AG20443 (cell line): ENCODE measurements at places on chromosomes 3 and 15.
A peak's percentile ranks its signal among the peaks of the same experiment; 100 is the strongest.

DNA sequence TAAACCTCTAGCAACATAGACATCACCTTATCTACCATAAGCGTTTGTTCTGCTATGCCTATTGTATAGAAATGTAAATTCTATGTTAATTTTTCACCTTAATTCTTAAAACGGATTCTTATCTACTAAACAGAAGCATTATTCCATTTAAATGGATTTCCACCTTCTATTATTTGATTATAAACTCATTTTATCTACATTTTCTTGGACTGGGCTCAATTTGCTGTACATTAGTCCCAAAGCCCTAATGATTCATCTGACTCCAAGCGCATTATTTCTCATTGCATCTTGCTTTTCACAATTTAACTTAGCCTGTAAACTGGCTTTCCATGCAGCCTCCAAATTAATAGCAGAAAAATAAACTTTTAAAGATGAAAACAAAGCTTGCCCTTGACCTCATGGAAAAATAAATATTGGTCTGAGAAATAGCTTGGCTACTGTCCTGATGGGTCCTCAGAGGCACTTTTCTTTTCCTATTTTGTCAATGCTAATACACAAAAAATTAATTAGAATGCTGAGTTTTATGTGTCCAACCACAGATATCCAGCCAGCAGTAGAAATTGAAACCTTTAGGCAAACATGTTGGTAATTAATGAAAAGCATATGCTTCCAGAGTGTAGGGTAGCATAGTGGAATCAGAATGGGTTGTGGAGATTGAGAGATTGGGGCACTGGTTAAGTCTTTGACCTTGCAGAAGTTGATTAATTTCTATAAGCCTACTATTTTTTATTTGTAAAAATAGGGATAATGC lies 81.4 kb upstream of the CFAP20DC start:
- no peak for DNase-seq

DNA sequence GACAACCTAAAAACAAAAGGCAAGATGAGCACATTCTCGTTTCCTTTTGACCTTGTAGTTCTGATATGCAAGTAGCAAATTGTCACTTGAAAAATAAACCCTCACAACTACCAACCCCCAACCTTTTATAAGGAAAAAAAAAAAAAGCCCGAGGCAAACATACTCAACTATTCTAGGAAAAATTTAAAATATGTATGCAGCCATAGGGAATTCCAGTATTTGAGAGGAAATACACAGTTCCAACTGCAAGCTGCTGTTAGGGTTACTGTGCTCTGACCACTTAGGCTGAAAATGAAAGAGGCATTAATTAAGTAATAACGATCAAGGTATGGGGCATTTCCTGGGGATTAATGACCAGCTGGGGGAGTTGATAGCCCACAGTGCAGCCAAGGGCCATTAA lies 281.9 kb upstream of the DPH6 start:
- no peak for DNase-seq

DNA sequence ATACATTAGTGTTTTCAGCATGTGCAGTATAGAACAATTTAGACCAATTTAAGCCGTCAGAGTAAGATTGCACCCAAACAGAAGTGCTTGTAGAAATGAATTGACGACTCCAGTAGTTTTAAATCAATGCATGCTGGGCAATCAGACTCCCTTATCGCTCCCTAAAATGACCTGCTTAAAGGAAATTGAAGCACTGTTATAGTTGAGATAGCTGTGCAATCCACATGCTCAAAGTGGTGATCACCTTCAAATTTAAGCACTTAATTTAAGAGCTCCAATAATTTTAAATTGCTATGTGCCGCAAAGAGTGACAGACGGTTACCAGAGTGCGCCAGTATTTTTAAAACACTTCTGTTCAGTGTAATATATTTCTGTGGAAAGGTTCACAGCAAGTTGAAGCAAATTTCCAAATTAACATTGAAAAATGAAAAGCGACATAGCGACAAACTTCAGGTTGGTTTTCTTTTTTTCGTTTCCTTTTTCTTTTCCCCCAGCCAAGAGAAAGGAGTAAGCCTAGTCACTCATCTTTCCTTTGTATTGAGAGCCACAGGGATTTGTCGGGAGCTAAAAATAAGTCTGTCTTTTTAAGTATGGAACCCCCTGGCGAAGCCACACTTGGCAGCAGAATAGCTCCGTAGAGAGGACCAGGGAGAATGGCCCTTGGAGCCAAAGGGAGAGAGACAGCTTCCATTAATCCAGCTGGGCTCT lies 436.4 kb upstream of the RBMS3 start:
- no peak for DNase-seq

DNA sequence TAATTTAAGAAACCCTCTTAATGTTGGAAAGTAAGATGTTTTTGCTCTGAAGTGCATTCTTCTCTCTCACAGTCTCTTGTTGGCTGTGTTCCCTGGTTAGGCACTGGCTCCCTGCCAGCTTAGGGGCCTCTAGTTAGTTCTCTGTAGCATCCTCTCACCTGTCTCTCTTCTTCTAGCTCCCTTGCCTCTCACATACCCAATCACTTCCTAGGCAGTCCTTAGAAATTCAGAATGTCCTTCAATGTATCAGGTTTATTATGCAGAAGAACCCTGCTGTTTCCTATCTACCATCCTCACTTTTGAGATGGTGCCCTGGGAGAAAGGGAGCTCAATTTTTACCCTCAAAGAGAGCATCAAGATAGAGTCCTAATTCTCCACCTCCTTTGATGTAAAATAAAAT lies 36.2 kb upstream of the CPNE4 start:
- no peak for DNase-seq

DNA sequence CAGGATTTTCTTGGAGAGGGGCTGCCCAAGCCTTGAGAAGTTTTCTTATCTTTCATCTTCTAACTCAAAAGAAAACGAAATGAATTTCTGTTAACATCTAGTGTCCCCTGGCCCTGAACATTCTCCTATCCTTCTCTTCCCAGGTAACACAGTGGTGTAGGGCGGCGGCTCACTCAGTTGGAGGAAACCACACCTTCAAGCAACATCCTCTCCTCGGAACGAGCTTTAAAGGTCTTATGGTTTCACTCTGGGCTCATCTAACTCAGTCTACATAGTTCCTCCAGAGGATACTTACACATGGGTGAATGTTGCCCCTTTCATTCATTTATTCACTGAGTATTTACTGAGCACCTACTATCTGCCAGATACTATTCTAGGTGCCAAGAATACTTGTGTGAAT lies 31.0 kb upstream of the KLHL6 start:
- no peak for DNase-seq

DNA sequence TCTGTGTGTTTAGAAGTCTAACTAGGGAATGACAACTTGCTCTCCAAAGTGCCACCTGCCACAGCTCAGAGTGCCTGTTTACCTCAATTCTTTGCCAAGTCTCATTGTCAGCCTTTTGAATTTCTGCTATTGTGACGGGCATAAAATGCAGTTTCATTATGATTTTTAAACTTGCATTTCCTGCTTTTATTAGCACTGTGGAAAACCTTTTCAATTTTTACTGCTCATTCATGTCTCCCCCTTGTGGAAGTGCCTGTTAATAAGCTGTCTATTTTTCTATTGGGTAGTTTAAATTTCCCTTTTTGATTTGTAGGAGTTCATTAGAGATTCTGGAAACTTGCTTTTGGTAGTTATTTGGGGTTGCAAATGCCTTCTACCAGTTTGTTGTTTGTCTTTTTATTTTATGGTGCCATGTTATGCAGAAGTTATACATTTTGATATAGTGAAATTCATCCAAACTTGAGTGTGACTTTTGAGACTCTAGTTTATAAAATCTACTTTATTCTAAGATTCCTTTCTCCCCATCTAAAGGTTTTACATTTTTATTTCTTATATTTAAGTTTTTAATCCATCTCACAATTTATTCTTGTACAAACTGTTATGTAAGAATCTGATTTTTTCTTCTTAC lies 53.9 kb upstream of the FRMD4B start:
- DNase-seq = peak; percentile 32

GRCh38 chr3:8488411-8488810 lies 13.2 kb upstream of the LMCD1 start:
- peak; percentile 42 for DNase-seq

DNA sequence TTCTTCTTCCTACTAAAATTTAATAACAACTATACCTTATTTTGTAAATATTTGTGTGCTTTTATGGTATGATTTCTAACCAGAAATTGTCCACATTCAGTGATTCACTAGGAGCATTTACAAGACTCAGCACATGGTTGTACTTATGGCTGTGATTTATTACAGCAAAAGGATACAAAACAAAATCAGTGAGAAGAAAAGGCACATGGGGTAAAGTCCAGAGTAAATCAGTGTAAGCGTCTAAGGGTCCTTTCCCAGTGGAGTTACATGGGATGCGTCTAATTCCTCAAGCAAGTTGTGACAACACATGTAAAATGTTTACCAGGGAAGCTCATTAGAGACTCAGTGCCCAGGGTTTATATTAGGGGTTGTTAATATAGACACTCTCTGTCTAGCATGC lies 31.1 kb downstream of the RNF13 start:
- no peak for DNase-seq

- no peak for DNase-seq
Observed at GRCh38 chr3:37941608-37942508, 48.7 kb upstream of the VILL start.

- DNase-seq = no peak
Observed at GRCh38 chr3:5166846-5167245, 20.7 kb upstream of the EDEM1 start.
